Left renal pelvis (tissue), 4 donors: ENCODE measurements at places on chromosomes 13 and 19. TPM values are rescaled to one million over a fixed set of nuclear protein-coding genes. Genes with fewer than 3 reads are reported as not detected.

Gene DZIP1
- 70.9 TPM for polyA plus RNA-seq

Gene NLRP5
- polyA plus RNA-seq, result not detected

Gene KL
- polyA plus RNA-seq, result 2.5 TPM

Gene GPC5
- polyA plus RNA-seq, result 1.8 TPM

Gene CYP2A6
- not detected for polyA plus RNA-seq

Gene ZBTB7A
- 7.3 TPM for polyA plus RNA-seq

Gene PLIN4
- 0.43 TPM for polyA plus RNA-seq

Gene SIGLEC12
- polyA plus RNA-seq, result 0.16 TPM

Gene TEX29
- polyA plus RNA-seq, result 0.48 TPM

Gene CHMP2A
- polyA plus RNA-seq, result 120 TPM

Gene IZUMO2
- not detected for polyA plus RNA-seq

Gene CEACAM20
- polyA plus RNA-seq, result not detected

Gene GPR183
- 8.2 TPM for polyA plus RNA-seq

Gene ZNF439
- 27.4 TPM for polyA plus RNA-seq

Gene IQCN
- polyA plus RNA-seq, result 7.3 TPM

Gene ZNF112
- polyA plus RNA-seq, result 11.6 TPM

Gene PTPRS
- polyA plus RNA-seq, result 64.7 TPM

Gene ZNF546
- polyA plus RNA-seq, result 8.1 TPM

Gene KCNRG
- 1.7 TPM for polyA plus RNA-seq

Gene FEM1A
- 2.8 TPM for polyA plus RNA-seq

Gene FAM216B
- not detected for polyA plus RNA-seq

Gene TMEM143
- 12.1 TPM for polyA plus RNA-seq

Gene VSTM1
- polyA plus RNA-seq, result 0.22 TPM

Gene MPND
- polyA plus RNA-seq, result 14.1 TPM

Gene PRX
- 7.9 TPM for polyA plus RNA-seq

Gene CYP2S1
- polyA plus RNA-seq, result 0.25 TPM

Gene DIRAS1
- 3.6 TPM for polyA plus RNA-seq

Gene SRRM5
- 1.5 TPM for polyA plus RNA-seq

Gene ZNF417
- polyA plus RNA-seq, result 32.7 TPM

Gene DOCK6
- polyA plus RNA-seq, result 29.6 TPM

Gene ZSCAN18
- 76.2 TPM for polyA plus RNA-seq

Gene MAMSTR
- polyA plus RNA-seq, result 4.5 TPM

Gene NCAN
- polyA plus RNA-seq, result 0.04 TPM

Gene SIGLEC14
- polyA plus RNA-seq, result 0.15 TPM

Gene DIAPH3
- polyA plus RNA-seq, result 15.4 TPM

Gene ZNF575
- 2.6 TPM for polyA plus RNA-seq
